Activated CD4-positive, alpha-beta T cell treated with anti-CD3 and anti-CD28 coated beads for 4 hours (primary cell): ENCODE measurements at places on chromosomes 6 and 20.

DNA sequence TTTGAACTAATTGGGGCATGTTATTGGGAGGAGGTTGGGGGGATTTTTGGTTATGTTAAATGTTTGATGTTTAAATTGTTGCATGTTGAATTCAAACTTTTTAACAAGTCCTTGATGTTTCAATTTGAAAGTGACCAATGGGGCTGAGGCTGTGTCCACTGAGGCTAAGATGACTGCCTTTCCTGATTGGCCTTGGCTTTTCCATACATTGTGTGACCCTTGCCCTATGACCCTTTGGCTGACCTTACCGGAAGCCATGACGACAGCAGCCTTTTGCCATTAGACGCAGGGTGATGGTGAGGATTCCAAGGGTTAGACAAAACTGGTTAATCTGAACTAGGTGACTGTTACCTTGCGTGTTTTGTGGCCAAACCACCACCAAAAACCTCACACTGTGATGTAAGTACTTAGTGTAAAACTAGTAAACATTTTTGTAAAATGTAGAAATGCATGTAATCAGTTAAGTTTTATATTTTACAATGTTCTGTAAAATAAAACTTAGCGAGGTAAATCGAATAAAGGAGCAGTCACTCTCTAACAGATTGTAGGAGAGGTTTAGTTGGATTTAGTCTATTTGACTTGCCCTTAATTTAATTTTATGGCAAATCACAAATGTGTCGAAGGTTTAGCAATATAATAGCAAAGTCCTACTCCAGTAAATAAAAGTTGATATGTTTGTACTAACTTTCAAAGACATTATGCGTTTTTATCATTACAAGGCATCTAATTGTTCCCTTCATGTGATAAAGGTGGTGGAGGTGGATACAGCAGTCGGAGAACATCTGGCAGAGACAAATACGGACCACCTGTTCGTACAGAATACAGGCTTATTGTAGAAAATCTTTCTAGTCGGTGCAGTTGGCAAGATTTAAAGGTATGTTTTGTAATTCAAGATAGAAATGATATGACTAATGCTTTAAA is 1.6 kb downstream of the SRSF6 start:
- DNase-seq, result peak; percentile 10

GRCh38 chr6:43287717-43288679 is 10.1 kb upstream of the SLC22A7 start:
- DNase-seq, result no peak

DNA sequence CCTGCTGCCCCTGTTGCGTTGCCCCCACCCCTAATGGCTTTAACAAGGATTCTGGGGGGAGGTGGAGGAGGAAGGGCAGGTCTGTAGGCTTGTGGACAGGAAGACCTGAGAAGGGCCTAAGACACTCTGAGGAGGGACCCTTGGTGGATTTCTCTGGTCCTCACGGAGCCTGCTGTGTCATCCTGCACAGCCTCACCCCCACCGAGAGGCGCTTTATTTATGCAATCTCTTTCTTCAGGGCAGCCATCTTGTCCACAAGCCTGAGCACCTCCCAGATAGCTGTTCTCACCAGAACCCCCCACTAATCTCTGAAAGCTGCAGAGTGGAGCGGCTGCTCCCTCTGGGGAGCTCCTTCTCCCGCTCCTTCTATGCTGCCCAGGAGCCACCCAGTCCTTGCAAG is 59.3 kb upstream of the MLN start:
- no peak for DNase-seq

DNA sequence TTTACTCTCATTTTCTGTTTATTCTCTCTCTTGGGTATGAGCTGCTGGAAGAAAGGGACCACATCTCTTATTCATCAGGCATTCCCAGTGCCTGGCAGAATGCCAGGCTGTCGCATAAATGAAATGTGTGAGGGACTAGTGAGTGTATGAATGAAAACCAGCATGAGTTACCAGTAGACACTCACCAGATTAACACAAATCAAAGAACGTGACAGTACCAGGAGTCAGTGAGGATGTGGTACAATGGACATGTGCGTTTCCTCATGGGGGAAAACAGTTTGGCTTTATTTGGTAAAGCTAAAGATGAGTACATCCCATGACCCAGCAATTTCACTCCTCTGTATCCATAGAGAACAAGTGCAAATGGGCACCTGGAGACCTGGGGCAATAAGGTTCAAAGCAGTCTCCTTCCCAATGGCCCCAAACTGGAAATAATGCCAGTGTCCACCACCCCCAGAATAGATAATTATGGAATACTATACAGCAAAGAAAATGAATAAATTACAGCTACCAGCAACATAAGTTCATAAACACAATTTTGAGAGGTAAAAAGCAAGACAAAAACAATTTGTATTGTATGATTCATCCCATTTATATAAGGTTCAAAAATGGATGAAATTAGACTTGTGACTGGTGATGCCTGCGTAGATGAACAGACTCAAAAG is 93.3 kb downstream of the CDH22 start:
- DNase-seq, result no peak

DNA sequence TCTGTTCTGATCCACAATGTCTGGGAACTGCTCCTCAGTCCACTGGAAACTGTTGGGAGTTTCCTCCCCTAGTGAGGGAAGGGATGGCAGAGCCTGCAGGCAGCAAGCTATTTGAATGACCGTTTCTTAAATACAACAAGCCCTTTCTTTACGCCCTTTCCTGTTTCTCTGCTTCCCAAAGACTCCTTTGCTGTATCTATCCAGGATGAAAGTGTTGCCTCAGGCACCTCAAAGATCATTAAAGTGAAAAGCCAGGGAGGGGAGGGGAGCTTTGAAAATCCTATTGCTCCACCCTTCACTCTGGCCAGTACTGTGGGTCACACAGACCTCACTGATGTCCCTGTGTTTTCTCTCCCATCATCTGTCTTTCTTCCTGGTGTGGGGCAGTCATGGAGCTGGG is 213.1 kb downstream of the RNF144B start:
- DNase-seq, result no peak

- no peak for DNase-seq
These were observed 153.4 kb downstream of the SYNDIG1 start for GRCh38 chr20:24622856-24623255.

GRCh38 chr20:47825011-47825762 is 39.9 kb upstream of the SULF2 start:
- no peak for DNase-seq

DNA sequence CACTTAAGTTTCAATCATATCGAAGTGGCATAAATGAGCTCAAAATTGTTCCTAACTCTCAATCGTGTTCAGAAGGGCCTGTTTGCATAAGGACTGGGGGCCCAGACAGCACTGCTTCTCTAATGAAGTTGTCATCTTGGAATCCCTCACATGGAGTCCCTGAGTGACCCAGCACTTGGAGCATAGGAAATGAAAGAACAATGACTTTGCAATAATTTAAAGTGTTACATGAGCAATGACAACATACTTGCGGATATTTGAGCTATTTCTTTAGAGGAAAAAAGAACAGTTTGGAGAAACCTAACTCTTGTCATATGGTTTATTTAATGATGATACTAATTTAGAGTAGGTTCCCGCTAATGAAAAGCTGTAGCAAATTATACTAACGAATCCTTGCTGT is 239.9 kb downstream of the TSHZ2 start:
- no peak for DNase-seq

DNA sequence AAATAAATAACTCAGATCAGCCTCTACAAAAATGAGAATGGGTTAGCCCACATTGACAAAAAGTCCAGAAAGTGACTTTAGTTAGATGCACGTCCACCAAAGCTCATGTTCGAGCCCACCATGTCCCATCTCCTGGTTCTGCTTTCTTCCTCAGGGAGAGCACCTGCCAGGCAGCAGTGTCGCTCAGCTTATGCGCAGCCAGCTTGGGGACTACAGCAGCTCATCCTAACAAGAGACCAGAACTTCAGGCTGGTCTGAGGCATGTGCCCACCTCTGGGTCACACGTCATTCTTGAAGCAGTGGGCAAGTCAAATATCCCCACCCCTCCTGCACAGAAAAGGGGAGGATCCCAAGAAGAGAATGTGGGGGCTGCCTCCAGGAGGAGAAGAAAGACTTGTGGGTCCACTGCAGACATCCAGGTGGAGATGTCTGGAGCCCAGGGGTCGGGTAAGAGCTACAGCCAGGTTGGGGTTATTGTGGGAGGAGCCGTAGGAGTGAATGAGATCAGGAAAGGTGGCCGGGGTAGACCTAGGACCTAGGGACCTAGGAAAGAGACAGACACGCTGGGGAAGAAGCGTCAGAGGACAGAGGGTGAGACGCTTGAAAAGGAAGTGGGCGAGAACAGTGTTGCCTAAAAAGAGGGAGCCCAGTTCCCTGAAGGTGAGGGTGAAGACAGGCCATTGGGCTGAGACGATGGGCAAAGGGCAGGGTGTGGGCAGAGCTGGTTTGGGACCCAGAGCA is 52.5 kb downstream of the SSR1 start:
- no peak for DNase-seq

GRCh38 chr6:129041563-129041962 is 158.6 kb downstream of the LAMA2 start:
- DNase-seq, result no peak

DNA sequence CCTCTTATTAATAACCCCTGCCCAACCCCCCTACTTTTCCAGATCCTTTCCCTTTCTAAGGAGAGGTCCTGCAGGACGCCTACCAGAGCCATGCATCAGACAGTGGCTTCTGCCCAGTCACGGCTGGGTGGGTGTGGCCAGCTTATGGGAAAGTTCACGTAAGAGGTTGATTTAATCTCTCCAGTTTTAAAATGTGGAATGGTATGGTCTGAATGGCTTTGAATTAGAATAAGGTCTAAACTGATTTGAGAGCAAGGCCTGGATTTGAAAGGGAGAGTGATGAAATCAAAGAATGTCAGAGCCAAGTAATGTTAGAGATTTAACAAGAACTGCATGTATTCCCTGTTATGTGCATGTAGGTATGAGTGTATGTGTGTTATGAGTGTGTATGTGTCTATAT is 275.7 kb downstream of the PAX1 start:
- DNase-seq, result no peak

DNA sequence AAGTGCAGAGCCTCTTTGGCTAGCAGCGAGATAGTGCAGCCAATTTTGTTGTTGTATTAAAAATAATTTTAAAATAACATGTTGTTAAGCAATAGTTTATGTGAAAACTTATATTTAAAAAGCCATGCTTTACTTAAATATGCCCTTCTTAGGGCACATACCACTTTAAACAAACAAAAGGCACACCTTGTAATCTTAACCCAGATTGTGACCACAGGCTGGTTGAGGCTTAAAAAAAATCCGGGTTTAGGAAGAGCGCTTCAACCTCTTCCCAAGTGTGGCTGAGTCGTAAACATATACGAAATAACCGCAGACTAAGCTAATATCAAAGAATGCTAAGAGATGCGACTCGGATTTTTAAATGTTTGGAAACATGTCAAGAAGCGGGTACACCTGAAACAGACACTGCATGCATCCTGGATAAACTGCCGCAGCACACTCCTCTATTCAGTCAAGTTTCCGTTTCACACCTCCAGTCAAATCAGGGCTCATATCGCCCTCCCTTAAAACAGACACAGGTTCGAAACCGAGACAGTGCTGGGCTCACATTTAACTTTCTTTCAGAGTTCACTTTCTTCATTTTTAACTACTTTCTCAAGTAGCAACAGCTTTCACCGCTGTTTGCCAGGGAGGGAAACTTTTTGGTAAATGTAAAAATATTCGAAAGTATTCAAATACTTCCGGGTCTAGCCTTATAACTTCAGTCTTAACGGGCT is 1.5 kb downstream of the DEK start:
- peak; percentile 17 for DNase-seq

DNA sequence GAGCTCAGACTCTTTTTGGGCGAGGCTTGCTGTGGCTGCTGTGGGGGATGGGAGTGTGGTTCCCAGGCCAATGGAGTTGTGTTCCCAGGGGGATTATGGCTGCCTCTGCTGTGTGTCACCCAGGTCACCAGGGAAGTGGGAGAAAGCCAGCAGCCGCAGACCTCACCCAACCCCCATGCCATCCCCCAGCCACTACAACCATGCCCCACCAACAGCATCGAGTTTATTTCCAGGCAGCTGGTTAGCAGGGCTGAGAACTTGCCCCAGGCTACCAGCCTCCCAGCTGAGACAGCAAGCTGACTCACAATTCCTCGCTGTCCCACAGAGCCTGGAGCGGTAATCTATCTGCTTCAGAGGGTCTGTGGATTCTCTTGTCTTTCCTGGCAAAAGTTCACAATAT is 331.7 kb downstream of the FRK start:
- no peak for DNase-seq

DNA sequence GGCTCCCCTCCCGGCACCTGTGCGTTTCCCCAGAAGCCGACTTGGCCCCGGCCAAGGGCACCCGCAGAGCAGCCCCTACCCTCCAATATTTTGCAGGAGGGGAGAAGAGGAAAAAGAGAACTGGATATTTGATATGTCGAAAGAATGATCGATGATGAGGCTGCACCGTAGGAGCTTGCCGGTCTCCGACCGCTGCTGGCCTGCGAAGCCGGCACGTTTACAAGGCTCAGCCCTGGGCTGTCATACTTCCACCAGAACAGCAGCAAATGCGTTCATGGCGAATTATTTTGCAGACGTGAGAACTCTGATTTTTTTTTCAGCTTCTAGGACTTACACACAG is 296.7 kb downstream of the TFAP2C start:
- no peak for DNase-seq

- DNase-seq, result no peak
These were observed 62.4 kb downstream of the APCDD1L start for GRCh38 chr20:58452667-58453255.

GRCh38 chr6:32439139-32439538 is 548 bp upstream of the HLA-DRA start:
- no peak for DNase-seq

DNA sequence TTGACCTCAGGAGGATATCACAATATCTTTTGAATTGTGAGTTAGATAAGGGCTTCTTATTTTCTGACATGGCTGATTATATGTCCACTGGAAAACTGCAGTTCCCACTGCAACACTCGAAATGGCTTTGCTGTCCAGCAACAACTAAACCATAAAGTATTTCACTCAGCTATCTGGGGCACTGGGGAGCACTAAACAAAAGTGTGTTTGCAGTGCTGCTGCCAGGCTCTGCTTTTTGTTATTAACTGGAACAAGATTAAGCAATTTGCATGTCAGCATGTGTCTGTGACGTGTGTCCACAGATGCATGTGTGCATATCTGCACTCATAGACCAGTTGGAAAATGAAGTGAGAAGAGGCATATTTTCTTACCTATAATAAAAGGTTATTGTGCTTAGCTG is 107.8 kb upstream of the CCN2 start:
- DNase-seq, result no peak

GRCh38 chr20:36248836-36249235 is 12.6 kb downstream of the AAR2 start:
- no peak for DNase-seq

GRCh38 chr6:13336553-13336952 is 8.2 kb upstream of the TBC1D7 start:
- peak; percentile 73 for DNase-seq

DNA sequence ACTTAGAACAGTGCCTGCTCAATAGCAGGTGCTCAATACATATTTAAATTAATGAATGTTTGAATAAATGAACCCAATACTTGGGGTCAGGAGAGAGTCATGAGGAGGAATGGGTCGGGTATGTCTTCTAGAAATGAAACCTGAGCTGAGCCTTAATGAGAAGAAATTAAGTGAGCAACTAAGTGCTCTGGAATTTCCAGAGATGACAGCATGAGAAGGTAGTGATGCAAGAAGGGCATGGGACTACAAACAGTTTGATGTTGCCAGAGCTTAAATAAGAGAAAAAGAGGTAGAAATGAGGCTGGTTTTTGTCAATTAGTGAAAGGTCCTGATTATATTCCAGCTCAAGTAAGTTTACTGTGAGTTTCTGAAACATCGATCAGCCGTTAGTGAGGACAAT is 82.9 kb downstream of the PDE10A start:
- DNase-seq, result no peak
